ENCODE measurements at places on chromosomes 6 and 20. TPM values are rescaled to one million over a fixed set of nuclear protein-coding genes. Genes with fewer than 3 reads are reported as not detected.

The NEU1 gene
- total RNA-seq = 22.1 TPM

The MYH7B gene
- 5.6 TPM for total RNA-seq

The GHRH gene
- total RNA-seq = not detected

The APOBEC2 gene
- not detected for total RNA-seq

The SLC17A3 gene
- total RNA-seq = not detected

- DNase-seq = no peak
Measured at GRCh38 chr6:25411316-25411950, 132.3 kb downstream of the CARMIL1 start.

DNA sequence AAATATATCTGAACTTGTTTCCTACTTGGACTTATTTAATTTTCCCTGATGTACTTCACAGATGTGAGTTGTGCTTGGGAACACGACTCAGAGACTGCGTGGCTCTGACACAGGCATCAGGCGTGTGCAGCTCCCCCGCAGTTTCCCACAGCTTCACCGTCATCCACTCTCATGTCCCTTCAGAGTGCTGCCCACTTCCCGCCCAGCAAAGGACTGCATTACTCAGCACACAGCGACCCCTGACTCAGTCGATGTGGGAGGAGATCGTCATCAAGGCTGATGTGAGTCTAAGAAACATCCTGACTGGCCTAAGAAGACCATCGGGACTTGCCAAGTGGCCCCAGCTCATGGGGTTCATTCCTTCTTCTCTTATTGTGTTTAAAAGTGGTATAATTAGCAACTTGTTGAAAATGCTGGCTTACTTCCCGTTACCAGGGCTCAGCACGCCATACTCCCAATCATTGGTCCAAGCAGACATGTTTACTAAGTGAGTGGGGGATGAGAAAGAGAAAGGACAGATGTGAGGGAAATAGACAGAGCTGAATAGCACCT is 539.4 kb upstream of the JARID2 start:
- peak; percentile 67 for DNase-seq

DNA sequence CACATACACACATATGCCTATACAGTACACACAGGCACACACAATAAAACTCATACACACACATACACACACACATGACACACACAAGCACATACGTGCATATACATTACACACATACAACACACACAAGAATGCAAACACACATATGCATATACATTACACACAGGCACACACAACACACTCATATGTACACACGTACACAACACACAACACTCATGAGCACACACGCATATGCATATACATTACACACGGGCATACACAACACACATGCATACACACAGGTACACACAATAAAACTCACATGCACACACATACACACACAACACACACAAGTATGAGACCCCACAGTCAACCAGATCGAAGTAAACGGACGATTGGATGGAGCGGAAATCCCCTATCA is 238.2 kb downstream of the ERMARD start:
- DNase-seq = no peak

DNA sequence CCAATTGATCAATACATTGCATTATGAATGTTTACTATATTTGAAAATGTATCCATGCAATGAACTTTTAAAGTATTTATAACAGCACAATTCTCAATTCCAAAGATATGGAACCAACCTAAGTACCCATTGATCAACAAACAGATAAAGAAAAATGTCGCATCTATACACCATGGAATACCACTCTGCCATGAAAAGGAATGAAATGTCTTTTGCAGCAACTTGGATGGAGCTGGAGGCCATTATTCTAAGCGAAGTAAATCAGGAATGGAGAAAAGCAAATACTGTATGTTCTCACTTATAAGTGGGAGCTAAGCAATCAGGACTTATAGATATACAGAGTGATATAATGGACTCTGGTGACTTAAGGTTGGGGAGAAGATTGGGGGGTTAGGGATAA is 22.9 kb downstream of the SRPK1 start:
- no peak for DNase-seq

- no peak for DNase-seq
Measured at GRCh38 chr6:135537741-135538301, 40.3 kb upstream of the AHI1 start.

- DNase-seq = no peak
Measured at GRCh38 chr6:44458551-44458950, 71.0 kb downstream of the CDC5L start.

GRCh38 chr20:62588458-62589149 is 53.7 kb upstream of the SLCO4A1 start:
- no peak for DNase-seq

DNA sequence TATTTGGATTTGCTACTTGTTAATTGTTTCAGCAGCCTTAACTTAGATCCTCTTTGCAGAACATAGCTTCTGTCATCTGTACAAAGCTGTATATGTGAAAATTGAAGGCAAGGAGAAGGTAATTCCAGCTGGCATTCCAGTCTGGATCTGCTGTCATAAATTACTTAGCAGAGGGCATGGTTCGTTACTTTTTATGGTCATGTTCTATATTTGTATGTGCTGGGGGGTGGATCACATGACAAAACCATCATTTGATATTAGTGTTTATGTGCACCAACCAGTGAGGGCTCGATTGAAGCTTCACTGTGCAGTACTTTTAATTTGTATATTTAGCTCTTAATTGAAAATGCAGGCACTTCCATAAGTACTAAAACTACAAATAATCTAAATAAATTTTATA is 80.2 kb downstream of the CAP2 start:
- no peak for DNase-seq

GRCh38 chr6:125773387-125774341 is 17.1 kb upstream of the NCOA7 start:
- DNase-seq = no peak

- DNase-seq = no peak
Measured at GRCh38 chr6:113829696-113830045, 27.5 kb upstream of the MARCKS start.

DNA sequence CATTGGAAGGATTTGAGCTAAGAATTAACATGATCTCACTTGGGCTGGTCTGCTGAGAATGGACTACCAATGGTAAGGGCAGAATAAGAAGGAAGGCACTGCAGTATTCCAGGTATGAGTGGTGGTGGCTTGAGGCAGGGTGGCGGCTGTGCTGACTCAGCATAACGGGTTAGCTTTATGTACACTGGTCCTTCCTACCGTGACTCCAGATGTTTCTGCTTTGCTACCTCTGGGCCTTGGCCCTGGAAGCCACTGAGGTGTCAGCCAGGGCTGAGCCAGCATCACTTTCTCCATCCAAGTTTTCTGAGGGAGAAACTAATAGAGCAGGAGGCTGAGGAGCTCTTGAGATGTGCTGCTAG is 12.9 kb upstream of the BTN3A3 start:
- no peak for DNase-seq

DNA sequence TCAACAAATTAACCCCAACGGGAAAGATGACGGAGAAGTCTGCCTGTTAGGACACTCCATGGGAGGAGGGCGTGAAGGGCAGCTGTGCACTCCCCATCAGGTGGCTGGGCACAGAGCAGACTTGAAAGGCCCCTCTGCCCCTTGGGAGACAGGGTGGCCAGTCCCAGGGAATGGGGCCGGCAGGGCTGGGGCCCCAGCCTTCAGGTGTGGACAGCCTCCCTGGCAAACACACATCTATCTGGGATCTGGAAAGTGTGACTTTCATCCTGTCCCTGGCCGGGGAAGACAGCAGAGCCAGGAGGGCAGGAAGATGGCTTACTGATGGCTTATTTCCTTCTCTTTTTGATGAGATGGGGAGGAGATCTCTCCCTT is 4.5 kb upstream of the FRMD1 start:
- no peak for DNase-seq

DNA sequence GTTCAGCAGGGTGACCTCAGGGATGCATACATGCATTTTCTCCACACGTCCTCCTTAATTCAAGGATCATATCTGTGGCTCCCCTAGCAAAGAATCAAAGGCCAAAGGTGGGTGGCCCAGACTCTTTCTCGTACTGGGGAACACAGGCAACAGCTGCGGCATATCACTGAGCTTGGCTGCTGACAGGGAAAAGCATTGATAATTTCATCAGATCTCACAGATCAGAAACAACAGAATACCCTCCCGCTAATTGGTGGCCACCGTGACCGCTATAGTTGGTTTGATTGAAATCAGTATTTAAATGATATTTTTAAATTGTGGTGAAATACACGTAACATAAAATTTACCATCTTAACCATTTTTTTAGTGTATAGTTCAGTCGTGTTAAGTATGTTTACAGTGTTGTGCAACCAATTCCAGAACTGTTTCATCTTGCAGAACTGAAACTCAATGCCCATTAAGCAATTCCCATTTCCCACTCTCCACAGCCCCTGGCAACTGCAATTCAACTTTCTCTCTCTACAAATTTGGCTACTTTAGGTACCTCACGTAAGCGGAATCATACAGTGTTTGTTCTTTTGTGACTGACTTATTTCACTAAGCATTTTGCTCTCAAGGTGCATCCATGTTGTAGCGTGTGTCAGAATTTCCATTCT is 74.7 kb upstream of the TMEM170B start:
- no peak for DNase-seq

All from sciatic nerve (tissue), 2 donors.